HFF-Myc (cell line): ENCODE measurements at places on chromosomes 7 and 10.
A peak's percentile ranks its signal among the peaks of the same experiment; 100 is the strongest.

DNA sequence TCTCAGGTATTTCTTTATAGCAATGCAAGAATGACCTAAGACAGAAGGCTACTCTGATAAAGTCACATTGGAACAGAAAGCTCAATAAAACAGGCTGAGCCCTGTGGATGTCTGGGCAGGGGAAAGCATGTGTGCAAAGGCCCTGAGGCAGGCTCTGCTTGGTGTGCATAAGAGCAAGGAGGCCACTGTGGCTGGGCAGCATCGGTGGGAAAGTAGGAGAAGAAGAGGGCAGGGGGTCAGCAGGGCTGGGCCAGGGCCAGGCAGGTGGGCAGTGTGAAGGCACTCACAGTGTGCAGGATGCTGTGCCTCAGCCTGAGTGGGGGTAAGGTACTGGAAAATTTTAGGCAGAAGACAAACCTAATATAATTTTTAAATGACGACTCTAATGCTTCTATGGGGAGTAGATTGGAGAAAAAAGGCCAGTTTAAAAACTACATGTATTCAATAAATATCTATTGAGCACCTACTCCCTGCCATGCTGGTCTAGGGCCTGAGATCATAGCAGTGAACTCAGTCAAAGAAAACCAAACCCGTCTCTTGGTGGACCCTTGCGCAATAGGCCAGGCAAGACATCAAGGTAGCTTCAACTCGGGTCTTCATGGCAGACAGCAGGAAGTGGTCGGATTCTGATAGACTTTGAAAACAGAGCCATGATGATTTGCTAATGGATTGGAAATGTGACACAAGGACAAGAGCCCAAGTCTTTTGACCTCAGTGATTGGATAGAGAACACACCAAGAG is 572.3 kb downstream of the TCERG1L start:
- DNase-seq = no peak

- no peak for DNase-seq
These were observed 33.6 kb upstream of the BICC1 start for GRCh38 chr10:58479045-58479444.

GRCh38 chr7:133910761-133911160 is 216.4 kb upstream of the LRGUK start:
- DNase-seq = no peak

DNA sequence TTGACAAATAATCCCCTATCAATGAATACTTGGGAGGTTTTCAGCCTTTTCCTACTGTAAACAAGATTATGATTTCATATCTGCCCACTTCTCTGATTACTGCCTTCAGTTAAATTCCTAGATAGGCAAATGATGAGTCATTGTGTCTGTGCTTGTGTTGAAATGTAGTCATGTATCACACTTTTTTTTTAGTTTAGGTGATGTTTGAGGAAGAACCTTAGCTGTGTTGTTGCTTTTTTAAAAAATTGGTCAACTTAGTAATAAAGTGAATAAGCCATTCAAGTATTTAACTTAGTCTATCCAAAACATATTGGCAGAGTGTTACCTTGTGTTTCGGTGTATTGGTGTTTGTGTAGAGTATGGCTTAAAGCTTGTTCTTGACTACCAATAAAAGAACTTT is 60.0 kb downstream of the WAC start:
- DNase-seq = no peak

- DNase-seq = no peak
These were observed 353 bp downstream of the MOGAT3 start for GRCh38 chr7:101200504-101200861.

GRCh38 chr10:132608511-132609195 is 71.1 kb downstream of the INPP5A start:
- no peak for DNase-seq

GRCh38 chr7:106563466-106564150 is 97.3 kb downstream of the CCDC71L start:
- no peak for DNase-seq

GRCh38 chr7:73978661-73979563 is 49.1 kb upstream of the ELN start:
- no peak for DNase-seq

DNA sequence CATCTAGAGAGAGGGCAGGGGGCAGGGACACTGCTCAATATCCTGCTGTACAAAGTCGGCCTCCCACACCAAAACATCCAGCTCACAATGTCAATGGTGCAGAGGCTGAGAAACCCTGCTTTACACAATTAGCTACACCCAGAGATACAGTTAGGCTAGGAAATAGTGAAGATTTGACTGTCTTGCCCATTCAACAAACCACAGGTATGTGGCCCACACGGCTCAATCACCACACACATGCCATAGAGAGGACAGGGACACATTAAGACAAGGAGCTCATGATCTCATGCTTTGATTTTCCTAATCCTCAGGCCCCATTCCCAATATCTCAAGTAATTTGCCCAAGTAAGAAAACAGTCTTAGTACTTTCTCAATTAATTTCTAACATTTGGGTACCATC is 110.4 kb downstream of the OSBPL3 start:
- DNase-seq = no peak

GRCh38 chr10:44125879-44126278 is 259.0 kb downstream of the CXCL12 start:
- peak; percentile 64 for DNase-seq

GRCh38 chr10:32577448-32577847 is 131.5 kb downstream of the CCDC7 start:
- no peak for DNase-seq

GRCh38 chr7:94374721-94375566 is 19.8 kb upstream of the COL1A2 start:
- DNase-seq = peak; percentile 86

- DNase-seq = peak; percentile 78
These were observed 74.0 kb downstream of the ARID5B start for GRCh38 chr10:61975391-61975932.

GRCh38 chr7:4641091-4641666 is 40.9 kb upstream of the FOXK1 start:
- DNase-seq = no peak

DNA sequence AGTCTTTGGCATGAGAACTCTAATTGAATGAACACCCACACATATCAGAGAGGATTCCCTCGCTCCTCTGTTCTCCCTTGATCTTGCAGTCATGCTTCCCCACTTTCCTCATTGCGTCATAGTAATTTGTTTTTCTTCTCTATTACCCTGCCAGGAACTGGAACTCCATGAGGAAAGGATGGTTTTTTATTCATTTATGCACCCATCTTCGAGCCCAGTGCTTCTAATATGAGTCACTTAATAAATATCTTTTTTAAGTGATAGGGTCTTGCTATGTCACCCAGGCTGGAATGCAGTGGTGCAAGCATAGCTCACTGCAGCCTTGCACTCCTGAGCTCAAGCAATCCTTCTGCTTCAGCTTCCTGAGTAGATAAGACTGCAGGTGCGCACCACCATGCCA is 83.5 kb downstream of the OTUD1 start:
- DNase-seq = no peak
